ENCODE measurements at places on chromosomes 12 and 14.

GRCh38 chr12:67909681-67910080, 79.6 kb upstream of the IFNG-AS1 start:
- DNase-seq, result no peak

DNA sequence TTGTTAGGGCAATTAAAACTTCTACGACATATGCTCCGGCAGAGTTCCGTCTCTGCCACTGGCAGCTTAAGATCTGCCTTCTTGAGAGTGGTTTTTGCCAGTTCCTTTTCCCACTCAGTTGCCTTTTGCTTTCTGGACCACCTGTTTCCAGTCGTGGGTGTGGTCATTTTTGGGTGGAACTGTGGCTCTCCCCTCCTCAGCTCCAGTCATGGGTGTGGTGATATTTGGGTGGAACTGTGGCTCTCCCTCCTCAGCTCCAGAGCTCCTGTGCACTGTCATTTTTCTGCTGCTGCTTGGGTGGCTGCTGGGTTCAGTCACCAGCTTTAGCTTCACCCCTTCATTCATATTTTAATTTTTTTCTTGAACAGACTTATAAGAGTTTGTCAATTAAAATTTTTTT, 25.3 kb downstream of the WDR20 start:
- DNase-seq, result no peak

DNA sequence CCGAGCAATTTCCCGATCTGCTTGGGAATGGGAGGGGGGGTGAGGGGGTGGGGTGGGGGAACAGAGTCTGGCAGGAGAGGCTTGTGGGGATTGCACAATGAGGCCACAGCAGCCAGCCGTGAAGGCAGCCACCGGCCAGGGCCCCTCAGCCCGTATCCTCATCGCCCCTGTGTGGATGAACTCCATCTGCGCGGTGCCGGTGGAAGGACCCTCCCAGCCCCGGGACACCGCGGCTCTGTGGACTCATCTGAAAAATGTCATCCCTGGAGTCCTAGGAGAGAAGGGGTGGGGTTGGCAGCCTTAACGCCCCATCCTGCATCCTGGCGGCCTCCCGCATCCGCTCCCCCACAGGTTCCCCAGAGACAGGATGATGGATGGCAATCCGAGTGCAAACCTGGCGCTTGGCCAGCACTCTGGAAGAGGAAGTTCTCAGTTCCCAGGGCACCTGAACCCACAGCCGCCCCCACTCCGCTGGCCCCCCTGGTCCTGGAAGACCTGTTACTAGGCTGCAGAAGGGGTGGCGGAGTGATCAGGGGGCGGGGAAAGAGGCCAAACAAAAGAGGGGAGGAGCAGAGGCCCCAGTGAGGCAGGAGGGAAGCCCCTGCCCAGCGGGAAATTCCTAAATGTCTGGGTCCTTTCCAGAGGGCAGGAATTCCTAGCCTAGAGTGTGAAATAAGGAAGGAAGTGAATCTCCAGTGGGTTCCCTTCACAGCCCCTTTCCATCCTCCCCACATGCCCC, 1.2 kb upstream of the TNFAIP2 start:
- DNase-seq, result peak; percentile 8

DNA sequence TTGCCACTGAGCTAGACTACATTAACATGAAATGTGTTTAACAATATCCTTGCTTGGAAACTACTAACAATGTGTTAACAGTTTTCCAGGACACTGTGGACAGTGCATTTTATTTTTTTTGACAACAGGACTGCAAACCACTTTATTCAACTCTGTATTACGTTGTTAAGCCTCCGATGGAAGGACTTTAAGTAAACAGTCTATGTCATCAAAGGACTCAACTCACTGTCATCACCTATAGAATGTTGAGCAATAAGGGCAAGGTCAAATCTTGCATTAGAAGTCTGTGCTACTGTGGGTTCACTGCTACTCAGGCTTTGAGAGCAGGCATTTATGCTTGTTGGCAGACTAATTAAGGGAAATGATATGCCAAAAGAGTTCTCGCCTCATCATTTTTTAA, 483.7 kb downstream of the FLRT2 start:
- DNase-seq, result no peak

DNA sequence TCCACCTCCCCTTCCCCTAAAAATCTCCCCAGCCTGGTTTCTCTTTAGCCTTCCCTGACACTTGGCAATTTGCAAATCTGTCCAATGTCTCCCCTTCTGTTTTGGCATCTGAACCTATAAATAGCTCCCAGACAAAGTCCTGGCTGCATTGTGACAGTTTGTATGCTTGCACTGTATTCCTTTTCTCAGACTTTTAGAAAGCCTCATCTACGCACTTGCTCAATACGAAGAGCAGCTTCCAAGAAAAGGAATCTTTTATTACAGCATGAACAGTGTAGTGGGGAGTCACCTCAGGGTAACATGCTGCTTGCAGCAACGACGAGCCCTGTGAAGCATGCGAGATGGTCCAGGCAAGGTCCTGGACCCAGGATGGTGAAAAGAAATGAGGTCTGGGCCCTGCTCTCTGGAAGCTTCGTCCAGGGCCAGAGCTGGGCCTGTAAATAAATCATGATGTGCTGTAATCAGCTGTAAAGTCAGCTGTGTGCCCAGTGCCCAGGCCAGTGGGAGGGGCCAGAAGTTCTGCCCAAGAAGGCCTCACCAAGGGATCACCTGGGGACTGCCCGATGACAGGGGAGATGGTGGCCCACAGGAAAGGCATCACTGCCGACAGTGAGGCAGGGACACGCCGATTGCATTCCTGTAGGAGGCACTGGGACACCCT, 88.3 kb downstream of the RIN3 start:
- DNase-seq, result no peak

DNA sequence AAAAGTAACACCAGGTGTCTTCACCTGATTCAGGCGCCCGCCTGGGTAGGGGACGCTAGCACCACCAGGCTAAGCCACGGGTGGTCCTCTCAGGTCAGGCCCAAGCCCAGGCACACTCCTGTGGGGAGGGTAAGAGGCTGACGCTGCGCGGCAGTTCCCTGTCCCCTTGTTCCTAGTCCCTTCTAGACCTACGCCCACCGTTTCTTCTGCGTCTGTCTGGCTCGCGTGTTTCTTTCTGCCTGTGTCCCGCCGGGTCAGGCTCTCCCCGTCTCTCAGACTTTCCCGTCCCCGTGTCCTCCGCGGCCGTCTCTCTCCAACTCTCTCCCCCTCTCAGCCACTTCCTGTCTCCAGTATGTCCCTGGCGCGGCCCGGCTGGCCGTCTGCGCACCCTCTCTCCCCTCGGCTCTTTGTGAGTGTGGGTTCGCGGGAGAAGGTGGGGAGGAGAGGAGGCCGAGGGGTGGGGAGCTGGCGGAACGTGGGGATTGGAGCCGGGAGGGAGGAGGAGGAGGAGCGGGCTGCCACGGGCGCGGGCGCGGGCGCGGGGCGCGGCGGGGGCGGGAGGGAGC, 3.1 kb upstream of the TNS2 start:
- peak; percentile 45 for DNase-seq

- no peak for DNase-seq
These were observed 373.4 kb downstream of the NUAK1 start for GRCh38 chr12:105765053-105766014.

GRCh38 chr12:42382013-42382696, 56.2 kb downstream of the PPHLN1 start:
- no peak for DNase-seq

GRCh38 chr12:87660987-87661774, 368.0 kb downstream of the C12orf50 start:
- DNase-seq, result no peak

DNA sequence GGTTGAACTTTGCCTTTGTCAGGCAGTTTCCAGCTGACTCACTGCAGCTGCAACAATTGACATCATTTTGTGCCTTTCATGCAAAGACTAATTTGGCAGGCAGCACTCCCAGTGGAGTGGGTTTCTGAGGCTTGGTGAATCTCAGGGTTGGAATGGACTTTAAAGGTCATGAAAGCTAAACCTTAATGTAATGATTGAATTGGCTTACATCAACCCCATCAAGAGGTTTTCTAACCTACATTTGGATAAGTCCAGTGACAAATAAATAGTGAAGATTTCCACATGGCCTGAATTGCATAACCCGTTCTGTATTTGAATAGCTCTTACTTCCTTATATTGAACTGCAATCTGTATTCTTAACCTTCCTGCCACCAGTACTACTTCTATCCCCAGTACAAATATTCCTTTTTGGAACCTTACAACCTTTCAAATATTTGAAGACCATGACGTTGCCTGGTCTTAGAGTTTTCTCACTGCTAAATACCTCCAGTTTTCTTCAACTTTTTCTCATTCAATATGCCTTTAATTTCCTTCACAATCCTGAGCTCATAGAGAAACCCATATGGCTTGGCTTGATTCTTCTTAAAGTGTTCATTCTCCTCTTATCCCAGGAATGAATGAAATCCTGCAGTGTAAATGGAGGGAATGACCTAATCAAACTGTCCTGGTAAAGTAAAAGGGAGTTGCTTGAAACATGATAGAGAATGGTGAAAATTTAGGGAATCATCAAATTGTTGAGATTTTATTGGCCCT, 168.1 kb upstream of the NOVA1 start:
- no peak for DNase-seq

GRCh38 chr14:63770187-63770807, 42.4 kb upstream of the SGPP1 start:
- DNase-seq, result no peak

Measured in NCI-H1930 (cell line).